AG04450 (cell line): ENCODE measurements at places on chromosomes 7 and 10.
A peak's percentile ranks its signal among the peaks of the same experiment; 100 is the strongest.

- peak; percentile 30 for DNase-seq
Measured at GRCh38 chr10:76202777-76203176, 771.4 kb downstream of the LRMDA start.

DNA sequence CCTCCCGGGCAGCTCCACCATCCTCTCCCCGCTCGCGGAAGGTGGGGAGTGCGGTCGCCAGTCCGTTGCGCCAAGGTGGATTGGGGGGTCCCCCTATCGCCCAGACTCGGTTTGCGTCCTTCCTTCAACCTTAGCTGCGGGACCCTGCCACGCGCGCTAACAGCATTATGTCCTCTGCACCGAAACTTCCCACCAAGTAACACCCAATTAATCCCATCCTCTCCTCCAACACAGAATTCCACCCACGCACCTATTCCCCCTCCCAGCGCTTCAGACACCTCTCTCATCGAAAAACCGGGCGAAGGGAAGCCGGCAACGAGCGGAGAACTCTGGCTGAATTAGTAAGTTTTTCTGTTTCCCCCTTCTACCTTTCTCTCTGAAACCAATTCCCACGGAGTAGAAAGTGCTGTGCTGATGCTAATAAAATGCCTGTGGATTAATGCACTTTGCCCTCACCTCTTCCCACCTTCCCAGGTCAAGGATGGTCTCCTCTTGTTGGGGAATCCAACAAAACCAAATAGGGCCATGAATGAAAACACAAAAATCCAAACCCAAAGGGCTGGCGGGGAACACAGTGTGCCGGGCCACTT, 947 bp downstream of the HOXA3 start:
- DNase-seq, result no peak

GRCh38 chr7:116432527-116432916, 67.0 kb upstream of the CAV2 start:
- DNase-seq, result no peak

DNA sequence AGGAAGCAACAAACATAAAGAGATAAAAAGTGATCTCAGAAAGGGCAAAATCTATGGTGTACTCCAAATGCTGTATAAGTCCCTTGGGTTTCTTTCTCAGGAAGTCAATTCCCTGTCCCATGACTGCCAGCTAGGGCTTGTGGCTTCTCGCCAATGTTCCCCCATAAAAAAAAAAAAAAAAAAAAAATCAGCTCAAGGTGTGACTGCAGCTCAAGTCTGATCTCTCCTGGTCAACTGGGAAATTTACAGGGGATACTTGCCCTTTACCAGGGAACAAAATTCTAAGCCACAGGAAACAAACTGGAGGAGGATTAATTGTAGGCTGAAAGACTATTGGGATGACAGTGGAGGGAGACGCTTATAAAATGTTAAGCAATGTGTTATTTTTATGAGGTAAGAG, 76.0 kb downstream of the PCGF5 start:
- DNase-seq, result no peak

- DNase-seq, result no peak
Measured at GRCh38 chr7:93980744-93981479, 23.2 kb downstream of the BET1 start.

- no peak for DNase-seq
Measured at GRCh38 chr7:88492153-88492552, 185.5 kb upstream of the STEAP4 start.

- DNase-seq, result no peak
Measured at GRCh38 chr7:94761451-94761850, 105.5 kb upstream of the SGCE start.

GRCh38 chr7:106067678-106068077, 44.4 kb downstream of the SYPL1 start:
- no peak for DNase-seq

- no peak for DNase-seq
Measured at GRCh38 chr7:50142425-50143017, 49.5 kb upstream of the ZPBP start.

DNA sequence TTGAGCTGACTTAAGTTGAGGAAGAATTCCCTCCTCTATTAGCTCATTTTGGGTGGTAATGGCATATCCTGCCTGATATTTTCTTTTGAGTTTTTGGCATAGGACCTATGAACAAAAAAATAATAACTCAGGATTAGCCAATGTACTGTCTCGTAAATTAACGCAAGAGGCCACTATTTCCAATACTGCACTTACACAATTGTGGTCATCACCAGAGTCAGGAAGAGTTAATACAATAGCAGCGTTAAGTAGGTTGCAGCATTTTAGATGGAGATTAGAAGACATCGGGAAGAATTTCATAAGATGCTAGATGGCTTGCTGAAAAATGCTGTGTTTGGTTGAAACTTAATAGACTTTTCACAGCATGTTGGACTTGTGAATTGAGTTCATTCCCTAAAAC, 36.4 kb downstream of the ANTXRL start:
- no peak for DNase-seq

DNA sequence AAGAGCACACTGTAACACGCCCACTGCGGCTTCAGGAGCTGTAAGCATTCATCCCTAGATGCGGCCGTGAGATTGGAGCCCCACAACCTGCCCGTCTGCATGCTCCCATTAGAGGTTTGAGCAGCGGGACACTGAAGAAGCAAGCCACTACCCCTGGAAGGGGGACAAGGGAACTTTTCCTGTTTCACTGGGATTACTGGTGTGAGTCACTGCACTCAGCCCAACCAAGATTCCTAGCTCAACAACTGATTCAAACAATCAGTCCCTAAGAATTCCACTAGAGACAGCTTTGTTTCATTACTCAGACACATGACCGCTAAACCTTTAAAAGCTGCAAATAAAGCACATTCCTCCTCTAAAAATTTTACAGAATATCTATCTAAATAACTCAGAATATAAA, 69.8 kb downstream of the ORC5 start:
- peak; percentile 29 for DNase-seq

GRCh38 chr10:90289037-90289436, 568.8 kb downstream of the HTR7 start:
- no peak for DNase-seq

- no peak for DNase-seq
Measured at GRCh38 chr10:108791794-108792474, 1131.4 kb downstream of the XPNPEP1 start.

DNA sequence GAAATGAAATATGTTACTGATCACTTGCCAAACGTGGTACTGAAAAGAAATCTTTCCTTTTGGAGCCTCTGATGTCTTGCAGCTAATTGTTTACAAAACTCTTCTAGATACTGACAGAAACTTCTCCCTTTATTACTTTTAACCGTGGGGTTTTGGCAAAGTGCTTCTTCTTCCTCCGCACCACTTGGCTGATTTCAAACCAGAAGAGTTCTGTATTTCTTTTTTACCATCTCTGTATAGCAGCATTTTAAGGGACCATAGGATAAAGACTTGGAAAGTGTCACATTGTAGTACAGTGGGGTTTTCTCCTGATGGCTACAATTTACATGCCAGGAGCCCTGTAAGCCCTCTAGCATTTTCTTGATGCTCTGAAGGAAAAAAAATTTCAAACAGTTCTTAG, 21.9 kb upstream of the CREB5 start:
- DNase-seq, result no peak

DNA sequence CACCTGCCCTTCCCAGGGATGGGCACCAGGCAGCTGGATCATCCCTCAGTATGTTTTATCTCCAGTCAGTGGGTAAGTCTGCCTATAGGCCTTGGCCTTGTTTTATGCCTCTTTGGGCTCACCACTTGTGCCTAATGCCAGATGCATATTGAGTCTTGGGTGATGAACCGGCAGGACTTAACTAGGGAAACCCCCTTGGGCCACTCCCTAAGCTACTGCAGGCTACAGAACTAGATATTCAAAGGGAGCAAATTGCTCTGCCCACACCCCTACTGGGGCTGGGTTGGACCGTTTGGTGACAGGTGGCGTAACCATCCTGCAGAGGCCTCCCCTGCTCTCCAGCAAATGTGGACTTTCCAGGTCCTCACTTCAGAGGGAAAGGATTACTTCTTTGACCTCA, 115.7 kb upstream of the GDF10 start:
- DNase-seq, result no peak

DNA sequence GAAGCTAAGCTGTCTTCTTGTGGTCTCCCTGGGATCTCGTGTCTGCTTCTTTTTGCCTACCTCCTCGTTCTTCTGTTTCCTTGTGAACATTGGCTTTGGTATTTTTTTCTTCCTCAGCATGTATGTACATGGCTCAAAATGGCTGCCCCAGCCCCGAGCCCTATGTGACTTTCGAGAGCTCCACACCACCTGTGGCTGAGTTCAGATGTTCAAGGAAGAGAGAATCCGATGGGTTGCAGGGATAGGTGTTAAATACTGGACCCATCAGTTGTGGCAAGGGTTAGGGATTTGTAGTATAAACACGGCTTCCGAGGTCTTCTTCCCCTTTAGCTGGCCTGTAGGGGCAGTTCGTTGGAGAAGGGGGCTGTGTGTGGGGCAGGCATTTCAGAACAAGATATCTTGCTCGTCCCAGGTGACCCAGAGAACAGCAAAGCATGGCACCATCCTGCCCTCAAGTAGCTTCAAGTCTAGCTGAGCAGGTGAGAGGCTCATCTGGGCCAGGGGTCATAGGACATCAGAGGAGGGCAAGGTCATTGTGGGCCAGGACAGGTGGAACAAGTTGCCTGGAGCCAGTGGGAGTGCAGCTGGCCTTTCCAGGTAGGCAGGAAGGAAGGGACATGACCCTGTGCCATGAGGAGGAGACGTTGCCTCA, 57.2 kb upstream of the COMTD1 start:
- DNase-seq, result no peak
